ENCODE measurements at places on chromosomes 1 and 21.
A peak's percentile ranks its signal among the peaks of the same experiment; 100 is the strongest.

GRCh38 chr1:22204989-22205913 is 62.4 kb upstream of the WNT4 start:
- DNase-seq, result no peak

- DNase-seq, result no peak
These were observed 18.4 kb downstream of the ATP1A4 start for GRCh38 chr1:160169553-160170399.

GRCh38 chr1:161191971-161192370 is 6.9 kb downstream of the ADAMTS4 start:
- DNase-seq, result no peak

DNA sequence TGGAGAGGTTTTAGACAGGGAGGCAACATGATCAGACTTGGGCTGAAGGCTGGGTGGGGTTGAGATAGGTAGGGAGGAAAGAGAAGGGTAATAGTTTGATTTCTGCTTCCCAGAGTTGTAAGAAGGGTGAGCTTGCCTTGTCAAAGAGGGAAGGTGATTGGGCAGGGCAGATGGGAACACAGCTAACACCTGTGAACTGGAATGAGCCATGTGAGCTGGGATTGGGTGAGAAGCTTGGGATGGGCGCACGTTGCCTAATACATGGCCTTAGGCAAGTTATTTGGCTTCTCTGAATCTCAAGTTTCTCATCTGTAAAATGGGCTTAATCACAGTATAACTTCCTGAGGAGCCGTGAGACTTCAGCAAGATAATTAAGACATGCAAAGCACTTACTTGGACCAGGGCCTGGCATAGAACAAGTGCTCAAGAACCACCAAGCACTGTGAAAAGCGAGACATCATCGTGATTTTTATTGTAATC is 33.8 kb upstream of the ID3 start:
- DNase-seq, result no peak

GRCh38 chr1:13679651-13680050 is 20.3 kb upstream of the PRDM2 start:
- DNase-seq, result no peak

DNA sequence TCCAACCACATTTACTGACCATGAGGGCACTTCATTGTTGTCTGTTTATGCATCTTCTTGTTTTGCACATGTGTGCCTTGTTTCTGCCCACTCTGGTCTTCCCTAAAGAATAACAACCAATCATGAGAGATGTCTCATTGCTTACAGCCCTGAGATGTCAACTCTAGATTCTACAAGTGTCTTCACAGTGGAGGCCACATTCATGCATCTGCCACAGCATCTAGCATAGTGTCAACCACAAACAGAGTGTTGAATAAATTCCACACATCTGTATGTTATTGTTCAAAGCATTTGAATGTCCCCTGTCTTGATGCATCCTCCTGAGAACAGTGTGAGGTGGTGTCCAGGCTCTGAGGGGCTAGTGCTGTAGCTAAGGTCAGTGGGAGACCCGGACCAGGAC is 43.1 kb downstream of the KCNC4 start:
- DNase-seq, result no peak

DNA sequence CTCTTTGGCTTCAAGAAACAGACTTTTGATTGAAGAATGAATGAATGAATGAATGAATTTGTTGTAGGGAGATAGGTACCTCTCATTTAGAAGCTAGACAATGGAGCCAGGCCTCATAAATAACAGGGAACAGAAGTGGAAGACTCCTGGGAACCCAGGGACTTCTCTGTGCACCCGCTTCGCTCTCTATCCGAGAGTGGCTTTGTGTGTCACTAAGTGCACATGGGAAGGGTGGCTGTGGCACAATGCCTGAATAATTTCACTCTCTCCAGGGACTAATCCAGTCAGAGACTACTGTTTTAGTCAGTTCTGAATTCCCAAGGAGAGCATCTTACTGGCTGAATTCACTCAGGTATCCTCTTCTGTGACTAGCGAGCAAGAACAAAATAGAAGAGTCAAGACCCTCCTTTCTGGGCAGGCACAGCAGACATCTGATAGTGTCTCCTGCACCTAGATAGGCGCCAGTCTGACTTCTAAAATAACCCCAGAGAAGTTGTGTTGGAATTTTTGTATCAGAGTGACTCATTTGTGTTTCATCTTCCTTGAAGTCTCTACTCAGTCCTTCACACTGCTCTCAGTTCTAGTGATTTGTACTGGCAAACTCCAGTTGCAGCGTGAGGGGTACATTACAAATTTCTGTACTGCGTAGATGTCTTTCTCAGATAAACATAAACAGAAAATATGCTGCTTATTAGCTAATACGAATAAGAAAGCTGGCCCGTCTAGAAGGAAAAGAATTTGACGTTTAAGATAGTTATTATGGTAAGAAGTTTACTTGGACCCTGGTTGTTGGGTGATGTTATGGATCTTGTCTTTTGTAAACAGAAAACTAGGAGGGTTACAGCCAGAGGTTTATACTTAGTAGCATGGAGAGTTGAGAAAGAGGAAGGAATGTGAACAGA is 34.0 kb downstream of the BACH1 start:
- no peak for DNase-seq

DNA sequence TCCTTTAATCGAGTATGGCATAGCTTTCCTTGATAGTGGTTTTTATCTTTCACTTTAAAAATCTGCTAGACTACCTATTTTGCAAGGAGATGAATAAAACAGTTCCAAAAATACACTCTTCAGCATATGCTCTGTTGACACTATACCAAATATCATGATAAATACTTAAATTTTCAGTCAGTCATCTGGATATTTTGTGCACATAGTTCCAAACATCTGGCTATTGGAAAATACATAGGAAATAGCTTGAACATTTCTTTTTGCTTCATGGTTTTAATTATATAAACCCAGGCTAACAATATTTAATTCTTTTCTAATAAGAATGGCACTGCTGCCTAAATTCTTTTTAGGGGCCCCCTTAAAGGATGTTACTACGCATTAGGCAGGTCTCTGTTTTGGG is 342.1 kb downstream of the NEGR1 start:
- no peak for DNase-seq

GRCh38 chr1:110463725-110464124 is 12.8 kb downstream of the PROK1 start:
- DNase-seq, result no peak

- no peak for DNase-seq
These were observed 319.4 kb downstream of the BRINP2 start for GRCh38 chr1:177490036-177490639.

- no peak for DNase-seq
These were observed 26.5 kb upstream of the RPL11 start for GRCh38 chr1:23664837-23665795.

DNA sequence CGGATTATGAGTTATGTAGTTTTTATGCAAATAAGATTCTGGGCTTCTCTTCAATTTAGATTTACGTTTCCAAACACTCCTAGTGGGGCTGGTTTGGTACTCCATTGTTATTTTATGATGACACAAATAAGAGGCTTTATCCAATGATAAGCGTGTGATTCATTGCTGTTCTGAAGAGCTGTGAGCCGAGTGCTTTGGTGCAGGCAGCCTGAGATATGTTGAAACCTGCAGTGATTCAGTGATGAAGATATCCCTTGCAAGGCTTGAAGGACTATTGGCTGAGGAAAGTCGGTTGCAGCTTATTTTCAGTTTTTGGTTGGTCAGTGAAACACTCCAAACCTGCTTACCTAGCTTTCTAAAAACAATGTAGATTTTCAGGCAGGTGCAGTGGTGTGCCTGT is 112.2 kb downstream of the RYR2 start:
- no peak for DNase-seq

GRCh38 chr1:5189384-5189783 is 535.0 kb downstream of the AJAP1 start:
- no peak for DNase-seq

- no peak for DNase-seq
These were observed 29.3 kb upstream of the PLXNA2 start for GRCh38 chr1:208273386-208274017.

DNA sequence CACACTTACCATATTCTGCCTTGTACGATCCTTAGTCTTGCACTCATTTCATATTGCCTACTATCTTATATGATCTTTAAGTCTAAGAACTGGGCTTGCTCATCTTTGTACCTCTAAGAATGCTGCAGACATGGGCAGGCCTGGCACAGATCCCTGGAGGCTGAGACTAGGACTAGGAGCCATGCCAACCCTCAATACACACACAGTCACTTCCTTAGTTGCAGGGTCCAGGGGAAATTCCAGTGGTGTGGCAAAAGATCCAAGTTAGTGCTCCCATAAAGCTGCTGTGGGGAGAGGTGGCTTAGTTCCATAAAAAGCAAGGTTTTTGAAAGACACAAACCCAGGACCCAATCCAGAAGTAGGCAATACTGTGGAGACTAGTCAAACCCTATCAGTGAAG is 59.9 kb downstream of the CYYR1 start:
- DNase-seq, result no peak

GRCh38 chr1:70779571-70779970 is 268.0 kb downstream of the PTGER3 start:
- DNase-seq, result no peak

GRCh38 chr21:46285206-46285661 is at the start of gene MCM3AP:
Gene MCM3AP, minus strand, starts transcription at chr21:46285611. Its CDS starts 325 bp downstream, at chr21:46285286.
- DNase-seq, result no peak

GRCh38 chr1:155304558-155305063 is 3.4 kb upstream of the PKLR start:
- no peak for DNase-seq

DNA sequence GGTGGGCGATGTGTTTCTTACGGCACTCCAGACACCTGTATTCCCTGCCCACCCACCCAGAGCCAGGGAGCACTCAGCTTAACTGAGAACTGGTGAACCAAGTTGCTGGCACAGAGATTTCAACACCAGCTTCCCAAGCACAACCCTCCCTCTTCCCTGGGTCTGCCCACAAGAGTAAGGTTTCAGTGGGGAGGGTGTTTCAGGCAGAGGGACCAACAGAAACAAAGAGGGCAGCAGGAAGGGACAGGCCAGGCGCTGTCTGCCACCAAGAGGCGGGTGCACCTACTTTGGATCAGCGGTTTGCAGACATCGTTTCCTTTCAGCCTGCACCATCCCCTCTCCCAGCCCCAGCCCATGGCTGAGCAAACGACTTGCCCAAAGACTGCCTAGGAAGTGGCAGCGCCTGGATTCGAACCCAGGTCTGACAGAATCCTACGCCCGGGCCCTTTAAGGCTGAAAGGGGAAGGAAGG is 21.9 kb upstream of the ALDH4A1 start:
- no peak for DNase-seq

- no peak for DNase-seq
These were observed 335.8 kb upstream of the KAZN start for GRCh38 chr1:14262637-14263036.

GRCh38 chr21:44761011-44761729 is 40.5 kb downstream of the UBE2G2 start:
- DNase-seq, result no peak

GRCh38 chr1:46523496-46524353 is 27.7 kb downstream of the KNCN start:
- DNase-seq, result no peak

DNA sequence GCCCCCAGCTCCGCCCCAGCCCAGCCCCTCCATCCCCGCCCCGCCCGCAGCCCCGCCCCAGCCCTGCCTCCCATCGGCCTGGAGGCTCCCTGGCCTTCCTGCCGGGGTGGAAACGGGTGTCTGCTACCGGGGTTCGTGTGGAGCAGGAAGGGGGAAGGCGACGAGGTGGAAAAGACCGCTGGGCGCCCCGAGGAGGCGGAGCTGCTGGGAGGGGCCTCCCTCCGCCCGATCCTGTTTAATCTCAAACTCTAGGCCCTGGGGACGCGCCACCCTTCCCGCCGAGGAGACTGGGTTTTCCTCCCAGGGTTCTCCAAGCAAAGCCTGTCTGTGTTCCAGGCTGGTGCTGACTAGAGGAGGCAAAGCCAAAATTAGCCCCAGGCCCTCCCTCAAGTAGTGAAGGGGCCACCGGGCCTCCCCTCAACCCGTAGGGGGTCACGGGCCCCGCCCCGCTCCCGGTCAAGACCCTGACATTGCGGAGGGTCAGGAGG is 16.2 kb upstream of the TTLL10 start:
- peak; percentile 5 for DNase-seq

DNA sequence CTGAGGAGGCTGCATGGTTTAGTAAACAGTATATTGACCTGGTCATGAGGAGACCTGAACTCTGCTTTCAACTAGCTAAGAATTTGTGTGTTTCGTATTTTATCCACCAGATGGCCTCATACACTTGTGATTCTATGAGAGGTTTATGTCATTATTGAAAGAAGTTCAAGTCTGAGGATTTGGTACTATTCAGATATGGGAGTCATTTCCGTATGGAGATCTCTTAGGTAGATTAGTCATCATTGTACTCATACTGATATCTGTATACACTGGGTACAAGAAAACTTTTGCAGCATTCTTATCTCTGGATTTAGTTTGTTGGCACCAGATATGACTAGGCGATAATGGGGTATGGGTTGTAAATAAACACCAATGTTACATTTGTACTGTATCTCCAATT is 26.6 kb downstream of the ATF6 start:
- peak; percentile 62 for DNase-seq

GRCh38 chr1:184387476-184388318 is 868 bp downstream of the C1orf21 start:
- no peak for DNase-seq

GRCh38 chr1:51578383-51579109 is 38.3 kb upstream of the OSBPL9 start:
- DNase-seq, result no peak

- DNase-seq, result no peak
These were observed 9.8 kb downstream of the PDZK1IP1 start for GRCh38 chr1:47179988-47180563.

DNA sequence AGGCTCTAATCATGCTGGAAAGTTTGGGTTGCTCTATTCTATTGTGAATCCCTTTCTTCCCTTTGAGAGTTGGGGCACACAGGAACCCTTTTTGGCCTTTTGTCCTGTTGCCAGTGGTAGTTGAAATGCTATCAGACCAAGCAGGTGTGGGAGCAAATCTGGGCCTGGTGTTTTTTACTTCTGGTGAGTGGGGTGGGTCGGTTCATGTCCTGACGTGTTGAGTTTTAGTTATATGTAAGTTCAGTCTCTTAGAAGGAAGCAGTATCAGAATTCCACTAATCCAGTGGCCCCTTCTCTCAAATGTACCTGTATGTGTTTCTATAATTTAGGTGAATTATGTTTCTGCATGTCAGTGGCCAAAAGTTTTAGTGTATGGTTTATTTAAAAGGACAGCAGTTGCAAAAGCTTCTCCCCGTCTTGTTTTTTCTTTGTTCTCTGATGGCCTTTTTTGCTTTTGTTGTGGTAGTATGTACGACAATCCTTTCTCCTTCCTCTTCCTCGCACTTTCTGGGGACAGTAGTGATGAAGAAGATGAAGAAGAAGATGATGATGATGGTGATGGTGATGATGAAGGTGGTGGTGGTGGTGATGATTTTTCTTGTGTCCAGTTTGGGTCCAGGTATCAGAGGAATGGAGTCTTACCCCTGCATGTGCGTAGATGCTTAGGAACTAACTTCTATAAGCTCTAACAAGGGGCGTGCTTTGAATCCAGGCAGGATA is 74.2 kb downstream of the UBE4B start:
- no peak for DNase-seq

- DNase-seq, result no peak
These were observed 89.5 kb upstream of the C1orf21 start for GRCh38 chr1:184297244-184297750.

Data from Panc1 (cell line).